ENCODE measurements at places on chromosomes 5 and 9.

GRCh38 chr5:177447611-177448243, 1.1 kb downstream of the PRR7 start:
- no peak for DNase-seq

DNA sequence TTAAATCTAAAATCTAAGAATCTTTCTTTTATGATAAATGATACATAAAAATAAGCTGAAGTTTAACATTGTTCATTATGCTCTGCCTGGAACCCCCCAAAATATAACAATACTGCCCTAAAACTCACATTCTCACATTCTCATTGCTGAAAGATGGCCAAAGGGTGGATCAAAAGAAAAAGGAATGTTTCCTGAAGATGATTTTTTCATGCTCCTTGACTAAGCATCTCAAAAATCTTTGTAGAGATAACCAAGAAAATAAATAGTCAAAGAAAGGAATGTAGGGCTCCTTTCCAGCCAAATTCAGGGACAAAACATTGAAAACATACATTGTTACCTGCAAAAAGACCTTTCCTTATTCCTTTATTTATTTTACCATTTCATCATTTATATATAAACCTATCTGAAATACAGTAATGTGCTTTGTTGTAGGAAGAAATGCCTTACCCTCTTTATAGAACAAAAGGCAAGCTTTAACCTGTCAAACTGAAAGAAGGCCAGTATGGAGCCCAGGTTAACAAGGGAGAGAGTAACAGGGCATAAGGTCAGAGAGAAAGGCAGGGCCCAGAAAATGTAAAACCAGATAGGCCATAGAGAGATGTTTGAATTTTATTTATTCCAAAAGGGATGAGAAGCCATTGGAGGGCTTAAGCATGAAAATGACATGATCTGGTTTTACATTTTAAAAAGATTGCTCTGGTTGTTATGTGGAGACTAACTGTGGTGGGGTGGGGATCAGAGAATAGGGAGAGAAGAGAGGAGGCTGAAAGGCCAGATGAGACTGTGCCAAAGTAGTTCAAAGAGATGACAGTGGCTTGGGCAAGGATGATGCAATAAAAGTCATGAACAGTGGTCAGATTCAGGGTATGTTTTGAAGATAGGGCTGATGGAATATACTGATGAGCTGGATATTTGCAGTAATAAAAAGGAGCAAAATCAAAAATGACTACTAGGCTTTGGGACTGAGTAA, 37.3 kb upstream of the CDK5RAP2 start:
- no peak for DNase-seq

DNA sequence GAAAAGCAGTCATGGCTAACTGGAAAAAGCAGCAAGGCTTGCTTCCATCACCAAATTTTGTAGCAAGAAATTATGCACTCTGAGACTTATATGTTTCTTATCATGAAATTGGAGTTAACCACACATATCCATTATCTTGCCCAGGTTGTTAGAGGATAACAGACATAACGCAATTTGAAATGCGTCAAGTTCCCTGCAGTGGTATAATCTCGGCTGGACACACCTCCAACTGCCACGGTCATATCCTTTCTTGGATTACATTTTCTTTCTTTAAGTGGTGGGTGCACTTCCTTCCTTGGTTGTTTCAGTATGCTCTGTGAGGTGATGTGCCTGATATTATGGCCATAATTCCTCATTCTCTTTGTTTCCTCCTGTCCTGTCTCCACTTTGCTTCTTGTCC, 695.0 kb upstream of the DMAC1 start:
- DNase-seq: no peak

DNA sequence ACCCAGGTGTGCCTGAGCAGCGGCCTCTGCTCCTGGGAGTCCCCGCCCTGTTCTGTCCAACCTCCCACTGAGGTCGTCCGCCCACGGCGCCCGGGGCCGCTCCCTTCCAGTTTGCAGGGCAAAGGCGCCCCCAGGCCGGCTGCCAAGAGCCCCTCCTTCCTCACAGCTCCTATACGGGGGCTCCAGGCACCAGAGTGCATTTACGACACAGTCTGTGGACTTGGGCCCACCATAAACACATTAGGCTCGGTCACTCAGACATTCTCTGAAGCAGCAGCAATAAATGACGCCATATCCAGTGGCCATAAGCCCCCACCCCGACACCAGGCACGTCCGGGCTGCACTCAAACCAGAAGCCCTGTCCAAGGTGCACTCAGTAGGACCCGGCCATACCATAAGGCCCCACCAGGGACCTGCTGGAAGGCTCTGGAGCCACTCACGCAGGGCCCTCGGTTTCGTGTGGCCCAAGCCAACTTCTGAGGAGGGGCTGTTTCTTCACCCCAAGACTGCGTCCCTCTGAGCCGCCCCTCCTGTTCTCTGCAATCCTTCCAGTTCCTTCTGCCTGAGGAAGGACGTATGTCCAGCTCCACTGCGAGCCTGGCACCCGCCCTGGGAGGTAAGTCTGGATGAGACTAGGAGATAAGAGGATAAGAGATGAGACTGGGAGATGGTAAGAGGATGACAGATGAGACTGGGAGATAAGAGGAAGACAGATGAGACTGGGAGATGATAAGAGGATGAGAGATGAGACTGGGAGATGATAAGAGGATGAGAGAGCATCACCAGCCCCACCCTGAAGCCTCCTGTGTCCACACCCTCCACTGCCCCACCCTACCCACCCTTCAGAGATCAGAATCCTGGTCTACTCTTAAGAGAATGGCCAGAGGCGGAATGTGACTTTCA, 26.7 kb downstream of the SLC6A18 start:
- DNase-seq: no peak

DNA sequence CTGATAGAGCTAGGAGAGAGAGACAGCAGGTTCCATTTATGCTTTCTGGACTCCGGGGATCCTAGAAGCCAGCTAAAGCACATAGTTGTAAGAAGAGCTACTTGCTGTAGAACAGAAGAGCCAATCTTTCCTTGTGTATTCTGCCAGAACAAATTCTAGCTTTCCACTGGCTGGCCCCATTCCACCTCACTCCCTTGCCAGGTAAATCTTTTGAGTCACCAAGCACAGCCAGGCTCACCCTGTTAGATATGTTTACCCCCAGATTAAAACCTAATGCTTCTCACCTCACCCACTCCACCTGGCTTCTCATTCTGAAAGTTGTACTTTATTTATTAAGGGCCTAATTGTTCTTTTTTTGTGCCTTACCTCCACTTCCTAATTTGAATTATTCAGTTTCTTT, 48.9 kb upstream of the CHD1 start:
- no peak for DNase-seq

- peak; percentile 66 for DNase-seq
These were observed 5.5 kb upstream of the AQP3 start for GRCh38 chr9:33452828-33453271.

DNA sequence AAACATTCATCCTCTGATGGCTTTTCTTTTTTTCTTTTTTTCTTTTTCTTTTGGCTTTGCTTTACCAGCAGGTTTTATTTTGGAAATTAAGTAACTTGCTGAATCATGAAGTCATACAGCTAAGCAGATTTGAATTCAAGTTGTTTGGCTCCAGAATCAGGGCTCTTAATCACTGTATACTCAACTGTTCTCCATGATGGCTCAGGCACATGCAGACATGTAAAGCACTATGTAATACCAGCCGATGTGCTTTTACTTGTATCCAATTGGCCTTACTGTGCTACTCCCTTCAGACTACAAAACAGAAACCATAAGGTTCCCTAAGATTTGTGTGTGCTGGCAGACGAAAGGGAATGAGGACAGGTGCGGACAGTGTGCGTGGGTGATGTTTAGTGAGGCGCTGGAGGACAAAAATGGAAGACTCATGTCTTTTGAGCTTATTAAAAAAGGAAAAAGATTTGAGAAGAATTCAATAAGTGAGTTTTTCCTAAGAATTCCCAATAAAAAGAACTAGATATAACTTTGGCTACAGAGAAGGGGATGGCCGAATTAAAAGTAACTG, 44.7 kb upstream of the OTP start:
- no peak for DNase-seq

GRCh38 chr9:124617477-124618141, 110.4 kb upstream of the NR5A1 start:
- peak; percentile 59 for DNase-seq

GRCh38 chr9:95991326-95991725, 115.8 kb downstream of the ERCC6L2 start:
- no peak for DNase-seq

DNA sequence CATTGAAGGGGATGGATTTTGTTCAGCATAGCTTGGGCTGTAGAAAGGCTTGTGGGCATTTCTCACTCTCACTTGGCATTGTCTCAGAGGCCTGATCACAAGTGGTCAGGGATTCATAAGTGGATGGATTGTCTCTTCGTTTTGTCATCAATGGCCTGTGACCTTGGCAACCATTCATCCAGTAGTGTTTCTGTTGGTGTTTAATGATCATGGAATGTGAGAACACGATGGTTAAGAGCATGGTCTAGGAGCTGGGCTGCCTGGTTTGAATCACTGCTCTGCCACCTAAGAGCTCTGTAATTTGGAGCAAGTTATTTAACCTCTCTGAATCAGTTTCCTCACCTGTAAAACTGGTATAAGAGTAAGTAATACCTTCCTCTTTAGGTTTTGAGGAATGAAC, 430.1 kb upstream of the MEF2C start:
- no peak for DNase-seq

DNA sequence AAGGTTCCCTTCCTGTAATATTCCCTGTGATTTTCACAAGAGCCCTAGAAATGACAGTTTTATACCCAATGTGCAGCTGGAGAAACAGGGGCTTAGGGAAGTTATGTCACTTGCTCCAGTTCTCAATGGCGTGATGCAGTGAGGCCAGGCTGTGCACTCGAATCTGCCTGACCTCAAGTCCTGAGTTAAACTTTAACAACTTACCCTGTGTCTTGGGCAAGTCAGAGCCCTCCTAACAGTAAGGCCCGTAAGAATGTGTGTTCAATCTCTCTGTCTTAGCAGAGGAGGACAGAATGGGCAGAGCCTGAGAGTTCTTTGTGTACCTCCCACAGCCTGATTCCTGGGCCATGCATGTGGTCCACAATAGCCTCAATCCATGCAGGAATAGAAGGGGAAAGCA, 181.1 kb downstream of the TRIM32 start:
- DNase-seq: no peak

GRCh38 chr5:36877667-36878391, 1.3 kb downstream of the NIPBL start:
- peak; percentile 50 for DNase-seq

DNA sequence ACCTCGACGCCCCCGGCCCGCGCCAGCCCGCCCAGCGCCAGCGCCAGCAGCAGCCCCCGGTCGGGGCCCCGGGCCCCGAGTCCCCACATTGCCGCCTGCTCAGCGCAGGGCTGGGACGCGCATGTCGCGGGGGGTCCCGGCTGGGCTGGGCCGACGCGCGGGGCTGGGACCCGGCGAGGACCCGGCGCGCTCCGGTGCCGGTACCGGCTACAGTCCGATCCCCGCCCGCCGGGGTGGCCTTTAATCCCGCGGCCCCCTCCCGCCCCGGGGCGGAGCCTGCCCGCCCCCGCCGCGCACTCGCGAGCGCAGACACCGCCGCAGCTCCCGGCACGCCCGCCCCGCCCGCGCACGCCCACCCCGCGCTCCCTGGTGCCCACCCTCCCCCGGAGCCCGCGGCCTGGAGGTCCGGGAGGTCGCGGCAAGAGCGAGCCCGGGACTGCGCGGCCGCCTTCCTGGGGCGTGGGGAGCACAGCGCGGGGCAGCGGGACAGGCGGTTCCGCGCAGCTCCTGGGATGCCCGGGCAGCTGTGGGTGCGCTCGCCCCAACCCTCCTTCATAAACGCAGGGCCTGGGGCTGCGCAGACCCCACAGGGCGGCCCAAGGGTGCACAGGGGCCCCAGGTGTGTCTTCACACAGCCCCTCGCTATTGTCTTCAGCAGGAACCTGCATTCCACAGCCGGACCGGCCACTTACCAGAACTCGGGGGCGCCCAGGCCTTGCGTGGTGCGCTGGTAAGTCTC, at the start of gene SLC9A3:
Gene SLC9A3 (minus strand): TSS at position 216 of the 739 bp plus-strand sequence.
- DNase-seq: no peak
